Forelimb muscle (tissue), 1 donor: ENCODE measurements at places on chromosomes 3 and 15. TPM values are rescaled to one million over a fixed set of nuclear protein-coding genes. Genes with fewer than 3 reads are reported as not detected.

- no peak for DNase-seq
Observed at GRCh38 chr15:42034628-42035434, 14.0 kb upstream of the PLA2G4E start.

GRCh38 chr15:93321881-93322282, 232.9 kb upstream of the RGMA start:
- no peak for DNase-seq

GRCh38 chr15:67380921-67381320, 126.3 kb downstream of the IQCH start:
- no peak for DNase-seq

GRCh38 chr15:63188926-63189871, at the start of gene RAB8B:
Gene RAB8B, plus strand, starts transcription at chr15:63189606. Its CDS starts 19 bp downstream, at chr15:63189625.
- DNase-seq: no peak

GRCh38 chr3:196272826-196273225, 14.7 kb downstream of the PCYT1A start:
- DNase-seq: no peak

GRCh38 chr3:38834110-38834509, 18.1 kb upstream of the SCN10A start:
- DNase-seq: no peak

DNA sequence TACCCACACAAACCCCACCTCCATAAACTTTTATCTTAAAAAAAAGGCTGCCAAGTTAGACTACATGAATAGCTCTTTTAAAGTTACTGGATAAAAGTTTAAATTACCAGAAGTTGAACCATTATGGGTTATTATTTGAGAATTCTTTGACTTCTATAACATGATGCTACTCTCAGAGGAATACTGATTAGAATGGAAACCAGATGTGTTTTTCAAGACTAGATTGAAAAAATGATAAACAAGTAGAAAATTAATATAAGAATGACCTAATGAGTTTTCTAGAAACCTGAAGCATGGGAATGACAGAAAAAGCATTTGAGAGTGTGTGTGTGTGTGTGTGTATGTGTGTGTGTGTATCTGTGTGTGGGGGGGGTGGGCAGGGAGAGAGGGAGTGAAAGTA, 12.4 kb upstream of the FGF7 start:
- no peak for DNase-seq

GRCh38 chr3:23041918-23042696, 161.0 kb upstream of the UBE2E2 start:
- DNase-seq: no peak

The NR1I2 gene
- 0.33 TPM for polyA plus RNA-seq

The ADAM10 gene
- polyA plus RNA-seq: 80.6 TPM

The FETUB gene
- not detected for polyA plus RNA-seq

The SAMMSON gene
- not detected for polyA plus RNA-seq

The DGKG gene
- polyA plus RNA-seq: 3.1 TPM

The PARP3 gene
- 5.5 TPM for polyA plus RNA-seq

The SNX22 gene
- 1.1 TPM for polyA plus RNA-seq

The TLR9 gene
- polyA plus RNA-seq: 0.44 TPM

The FAM43A gene
- polyA plus RNA-seq: 15.0 TPM
